Foreskin keratinocyte (primary cell): ENCODE measurements at places on chromosomes 6 and 20. TPM values are rescaled to one million over a fixed set of nuclear protein-coding genes. Genes with fewer than 3 reads are reported as not detected.

VIP gene
- not detected in 2 replicates for total RNA-seq

EFHC1 gene
- total RNA-seq = 18.2 and 18.4 TPM in 2 replicates

HS3ST5 gene
- not detected in 2 replicates for total RNA-seq

GRCh38 chr20:444862-445426, 17.4 kb downstream of the TBC1D20 start:
- peak; percentile 50 for DNase-seq
